T47D (cell line): ENCODE measurements at places on chromosomes 11 and 22.

GRCh38 chr22:26801449-26801848 is 144.1 kb downstream of the MIAT start:
- no peak for DNase-seq

- peak; percentile 82 for DNase-seq
These were observed 8.3 kb downstream of the LGR4 start for GRCh38 chr11:27464289-27464696.

- DNase-seq, result no peak
These were observed 638 bp downstream of the SAAL1 start for GRCh38 chr11:18105086-18105801.

DNA sequence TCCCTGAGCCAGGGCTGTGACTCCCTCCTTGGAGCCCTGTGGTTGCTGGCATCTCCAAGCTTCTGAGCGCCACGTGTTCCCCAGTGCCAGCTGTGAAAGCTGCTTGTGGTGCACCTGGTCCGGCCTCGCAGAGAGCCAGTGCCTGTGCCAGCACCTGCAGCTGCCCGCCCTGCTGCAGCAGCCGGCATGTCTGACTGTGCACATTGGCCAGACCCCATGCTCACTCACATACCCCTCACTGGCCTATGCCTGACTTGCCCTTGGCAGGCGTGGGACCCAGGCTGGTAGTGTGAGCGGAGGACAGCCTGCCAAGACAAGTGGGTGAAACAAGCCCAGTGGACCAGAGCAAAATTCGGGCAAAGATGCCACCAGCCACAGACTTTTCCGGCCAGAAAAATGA is 9.8 kb downstream of the MRPL48 start:
- no peak for DNase-seq

GRCh38 chr11:131504199-131504949 is 134.0 kb downstream of the NTM start:
- DNase-seq, result no peak

DNA sequence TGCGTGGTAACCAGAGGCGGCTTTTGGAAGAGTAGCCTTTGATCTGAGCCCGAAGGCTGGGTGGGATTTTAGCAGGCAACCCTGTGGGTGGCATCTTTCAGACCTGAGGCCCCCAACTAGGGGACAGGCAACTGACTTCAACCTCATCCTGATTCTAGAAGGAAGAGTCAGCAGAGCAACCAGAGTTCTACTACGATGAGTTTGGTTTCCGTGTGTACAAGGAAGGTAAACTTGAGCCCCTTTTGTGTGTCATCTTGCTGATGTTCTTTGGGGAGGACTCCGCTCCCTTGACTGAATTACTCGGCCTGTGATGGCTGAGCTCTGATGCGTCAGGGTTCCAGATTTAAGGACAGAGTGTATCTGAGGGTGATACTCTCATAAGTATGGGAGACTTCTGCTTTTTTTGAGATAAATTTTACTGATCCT is 31.6 kb downstream of the SGSM3 start:
- no peak for DNase-seq

GRCh38 chr11:26188554-26188953 is 143.4 kb upstream of the ANO3 start:
- DNase-seq, result no peak

DNA sequence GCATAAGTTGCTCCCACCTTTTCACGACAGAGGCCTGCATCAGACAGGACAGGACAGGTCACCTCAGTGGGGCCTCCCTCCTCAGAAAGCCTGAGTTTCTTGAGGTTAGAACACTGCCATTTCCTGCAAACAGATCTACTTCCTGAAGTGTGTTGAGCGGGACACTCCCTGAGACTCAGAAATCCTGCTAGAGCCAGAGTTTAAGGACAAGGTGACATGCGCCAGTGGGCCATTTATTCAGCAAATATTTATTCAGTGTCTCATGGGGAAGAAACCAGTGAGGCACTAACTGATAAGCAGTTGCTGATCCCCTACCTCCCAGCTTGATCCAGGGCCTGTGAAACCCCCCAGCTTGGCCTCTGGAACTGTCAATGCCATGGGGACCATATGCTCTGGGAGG is 454.6 kb downstream of the SOX6 start:
- DNase-seq, result no peak

DNA sequence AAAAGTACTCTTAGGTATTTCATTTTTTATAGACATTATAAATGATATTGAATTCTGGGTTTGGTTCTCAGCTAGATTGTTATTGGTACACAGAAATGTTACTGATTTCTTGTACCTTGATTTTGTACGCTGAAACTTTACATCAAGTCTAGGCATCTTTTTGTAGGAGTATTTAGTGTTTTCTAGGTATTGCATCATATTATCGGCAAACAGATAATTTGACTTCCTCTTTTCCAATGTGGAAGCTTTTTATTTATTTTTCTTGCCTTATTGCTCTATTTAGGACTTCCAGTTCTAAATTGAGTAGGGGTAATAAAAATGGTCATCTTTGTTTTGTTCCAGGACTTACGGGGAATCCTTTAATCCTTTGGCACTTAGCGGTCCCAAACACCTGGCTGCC is 676.6 kb upstream of the CCDC179 start:
- DNase-seq, result no peak

- peak; percentile 90 for DNase-seq
These were observed at the start of gene LRRC75B for GRCh38 chr22:24592851-24593558. Gene LRRC75B, minus strand, starts transcription at chr22:24593073. Its CDS starts 34 bp downstream, at chr22:24593039.

DNA sequence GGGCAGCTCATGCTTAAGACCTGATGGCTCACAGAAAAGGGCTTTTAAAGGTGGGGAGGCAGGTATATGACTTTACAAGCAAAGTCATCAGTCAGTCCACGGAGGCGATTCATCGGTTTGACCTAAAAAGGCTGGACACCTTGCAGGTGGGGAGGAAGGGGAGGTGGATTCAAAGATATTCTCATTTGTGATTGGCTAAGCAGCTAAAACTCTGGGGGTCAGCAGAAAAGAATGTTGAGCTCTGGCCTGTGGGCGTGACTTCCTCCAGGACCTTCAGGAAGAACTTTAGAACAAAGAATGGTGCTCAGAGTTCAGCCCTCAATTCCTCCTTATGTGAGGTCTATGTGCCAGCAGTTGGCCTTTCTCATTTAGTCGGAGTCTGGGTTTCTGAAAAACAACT is 78.3 kb upstream of the LMO1 start:
- DNase-seq, result no peak

DNA sequence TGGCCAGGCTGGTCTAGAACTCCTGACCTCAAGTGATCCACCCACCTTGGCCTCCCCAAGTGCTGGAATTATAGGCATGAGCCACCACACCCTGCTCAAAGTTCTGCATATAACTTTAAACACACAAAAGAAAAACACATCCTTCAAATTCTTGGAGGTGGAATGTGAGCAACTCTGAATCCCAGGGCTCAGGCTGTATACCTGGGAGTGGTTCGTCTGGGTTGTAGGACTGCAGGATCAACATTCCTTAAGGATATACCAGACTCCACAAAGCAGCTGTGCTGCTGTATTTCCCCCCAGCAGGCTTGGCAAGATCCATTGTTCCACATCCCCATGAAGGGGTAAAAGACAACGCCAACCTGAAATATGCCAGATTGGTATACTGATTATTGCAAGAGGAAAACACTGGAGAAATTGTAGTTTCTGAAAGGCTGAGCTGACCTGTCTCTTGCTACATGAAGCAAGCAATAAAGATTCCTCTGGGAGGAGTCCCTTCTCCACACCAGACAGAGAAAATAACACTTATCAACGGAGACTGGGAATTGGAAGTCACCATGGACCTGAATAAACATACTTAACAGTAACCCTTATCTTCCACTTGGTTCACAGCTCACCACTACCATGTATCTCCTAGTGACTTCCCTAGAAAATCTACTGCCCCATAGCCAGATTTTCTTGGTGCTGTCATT is 12.2 kb upstream of the RPS3 start:
- DNase-seq, result peak; percentile 74

DNA sequence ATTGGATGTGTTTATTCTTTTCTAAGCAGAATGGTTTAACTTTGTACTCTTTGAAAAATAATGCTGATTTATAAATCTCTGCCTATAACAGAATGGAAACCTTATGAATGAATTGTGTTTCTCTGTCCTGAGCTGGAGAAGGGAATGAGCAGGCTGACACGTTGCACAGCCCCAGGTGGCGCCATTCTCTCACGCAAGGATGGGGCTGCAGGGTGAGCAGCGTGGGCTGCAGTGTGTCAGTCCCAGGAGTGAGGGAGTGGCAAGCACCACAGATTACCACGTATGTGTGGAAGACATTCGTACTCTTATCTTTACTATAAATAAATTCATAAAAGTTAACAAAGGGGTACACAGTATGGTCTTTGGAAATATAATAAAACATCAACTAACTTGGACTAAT is 33.4 kb downstream of the FDX1 start:
- DNase-seq, result peak; percentile 68

- no peak for DNase-seq
These were observed 431.3 kb downstream of the TBC1D22A start for GRCh38 chr22:47193606-47194329.

DNA sequence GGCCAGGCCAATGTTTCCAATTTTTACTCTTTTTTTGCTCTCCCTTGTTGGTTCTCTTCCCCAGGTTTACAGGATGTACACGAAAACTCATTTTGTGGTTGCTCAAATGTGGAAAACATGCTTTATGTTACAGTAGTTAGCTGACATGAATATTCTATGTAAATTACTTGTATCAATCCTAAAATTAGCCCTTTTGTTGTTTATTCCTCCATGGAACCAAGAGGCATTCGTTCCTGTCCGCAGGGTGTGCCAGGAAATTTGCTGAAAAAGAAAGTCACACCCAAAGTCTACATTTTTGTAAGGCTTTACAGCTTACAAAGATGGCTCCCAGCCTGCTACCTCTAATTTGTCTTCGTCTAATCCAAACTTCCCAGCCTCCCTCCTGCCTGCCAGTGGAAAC is 652.3 kb downstream of the ETS1 start:
- no peak for DNase-seq

- no peak for DNase-seq
These were observed 35.6 kb downstream of the TIMP3 start for GRCh38 chr22:32837142-32837541.

- DNase-seq, result no peak
These were observed 5.5 kb downstream of the PLET1 start for GRCh38 chr11:112255067-112255720.

DNA sequence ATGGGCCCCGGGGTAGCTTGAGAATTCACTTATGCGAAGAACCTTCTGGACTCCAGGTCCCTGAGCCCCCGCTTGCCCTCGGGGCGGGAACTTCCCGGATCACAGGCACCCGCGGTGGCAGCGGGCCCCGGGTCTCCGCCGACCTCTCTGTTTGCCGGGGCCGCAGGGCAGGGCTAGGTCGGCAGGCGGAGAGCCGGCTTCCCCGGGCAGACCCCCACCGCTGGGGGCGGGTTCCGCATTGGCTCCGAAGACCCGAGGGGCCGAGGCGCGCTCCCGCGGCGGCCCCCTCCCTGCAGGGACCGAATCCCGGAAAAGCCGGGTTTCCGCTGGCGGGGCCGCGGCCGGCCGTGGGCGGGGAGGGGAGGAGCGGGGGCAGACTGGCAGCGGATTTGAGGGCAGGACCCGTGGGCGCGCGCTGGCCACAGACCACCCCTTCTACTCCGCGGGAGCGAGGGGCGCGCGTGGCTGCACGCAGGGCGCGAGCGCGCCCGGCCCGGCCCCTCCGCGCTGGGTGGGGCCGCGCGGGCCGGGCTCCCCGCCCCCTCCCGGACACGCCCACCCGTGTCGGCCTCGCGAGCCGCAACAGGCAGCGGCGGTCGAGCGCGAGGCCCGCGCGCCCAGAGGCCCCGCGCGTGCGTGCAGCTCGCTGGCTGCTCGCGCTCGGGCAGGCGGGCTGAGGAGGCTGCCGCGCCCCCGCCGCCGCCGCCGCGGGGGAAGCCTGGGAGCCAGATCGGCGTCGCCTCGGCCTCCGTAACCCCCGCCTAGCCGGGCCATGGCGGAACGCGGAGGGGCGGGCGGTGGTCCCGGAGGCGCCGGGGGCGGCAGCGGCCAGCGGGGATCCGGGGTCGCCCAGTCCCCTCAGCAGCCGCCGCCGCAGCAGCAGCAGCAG is at the start of gene PACS1:
Gene PACS1 (plus strand): TSS at position 558 of the 889 bp plus-strand sequence. CDS start 215 bp downstream, at position 773.
- peak; percentile 87 for DNase-seq

GRCh38 chr22:19886605-19887255 is 32.1 kb upstream of the GNB1L start:
- DNase-seq, result no peak

- no peak for DNase-seq
These were observed 7.9 kb upstream of the GAB2 start for GRCh38 chr11:78425399-78426070.

- DNase-seq, result no peak
These were observed 3.7 kb upstream of the CARNS1 start for GRCh38 chr11:67411785-67412152.

DNA sequence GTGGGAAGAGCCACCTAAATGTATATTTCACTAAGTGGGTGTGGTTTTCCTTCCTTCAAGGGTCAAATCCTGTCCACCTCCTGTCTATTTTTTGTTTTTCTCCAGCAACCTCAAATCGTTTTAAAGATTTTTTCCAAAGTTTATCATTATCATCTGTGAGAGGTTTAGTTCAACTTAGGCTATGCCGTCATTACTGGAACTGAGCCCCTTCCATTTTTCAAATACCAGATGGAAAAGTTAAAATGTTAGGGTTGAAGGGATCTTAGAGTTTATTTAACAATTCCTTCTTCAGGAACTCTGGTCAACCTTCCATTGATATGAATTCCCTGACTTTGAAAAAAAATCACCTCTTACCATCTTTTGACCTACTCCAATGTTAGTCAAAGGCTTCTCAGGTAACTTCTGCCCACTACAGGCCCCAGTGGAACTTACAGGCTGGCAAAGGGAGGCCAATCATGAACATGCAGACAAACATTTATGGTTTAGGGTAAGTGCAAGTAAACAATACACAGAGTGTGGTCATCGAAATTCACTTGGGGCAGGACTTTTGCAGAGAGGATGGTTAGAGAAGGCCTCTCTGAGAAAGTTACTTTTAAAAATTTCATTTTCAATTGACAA is 45.2 kb downstream of the SYN3 start:
- DNase-seq, result no peak

DNA sequence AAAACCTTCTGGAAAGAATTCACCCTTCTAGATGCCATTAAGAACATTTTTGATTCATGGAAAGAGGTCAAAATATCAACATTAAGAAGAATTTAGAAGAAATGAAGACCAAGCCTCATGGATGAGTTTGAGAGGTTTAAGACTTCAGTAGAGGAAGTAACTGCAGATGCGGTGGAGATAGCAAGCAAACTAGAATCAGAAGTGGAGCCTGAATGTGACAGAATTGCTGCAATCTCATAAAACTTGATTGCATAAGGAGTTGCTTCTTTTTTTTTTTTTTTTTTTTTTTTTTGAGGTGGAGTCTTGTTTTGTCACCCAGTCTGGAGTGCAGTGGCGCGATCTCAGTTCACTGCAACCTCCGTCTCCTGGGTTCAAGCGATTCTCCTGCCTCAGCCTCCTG is 51.6 kb downstream of the MS4A13 start:
- no peak for DNase-seq

DNA sequence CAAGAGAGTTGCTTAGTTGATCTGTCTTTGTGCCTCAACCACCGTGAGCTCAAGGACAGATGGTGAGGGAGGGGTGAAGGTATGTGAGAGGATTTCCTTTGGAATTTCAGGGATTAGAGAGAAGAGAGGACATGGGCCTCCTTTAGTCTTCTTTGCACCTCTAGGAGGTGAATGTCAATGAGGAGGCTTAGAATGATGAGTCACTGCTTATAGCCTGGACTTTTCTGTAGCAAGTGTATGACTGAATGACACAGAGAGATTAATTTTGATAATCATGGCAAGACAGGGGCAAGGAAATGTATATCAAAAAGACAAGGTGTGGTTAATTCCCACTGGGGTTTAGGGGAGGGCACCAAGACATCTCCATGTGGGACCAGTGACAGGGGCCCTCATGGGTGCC is 947.3 kb upstream of the TENM4 start:
- DNase-seq, result no peak

GRCh38 chr11:29844031-29844430 is 172.8 kb downstream of the KCNA4 start:
- DNase-seq, result no peak

- DNase-seq, result no peak
These were observed 358.3 kb downstream of the METTL15 start for GRCh38 chr11:28466506-28466905.
